ENCODE measurements at places on chromosomes 5 and 9.
A peak's percentile ranks its signal among the peaks of the same experiment; 100 is the strongest.

- DNase-seq, result no peak
Measured at GRCh38 chr5:133049726-133050048, 2.1 kb upstream of the HSPA4 start.

DNA sequence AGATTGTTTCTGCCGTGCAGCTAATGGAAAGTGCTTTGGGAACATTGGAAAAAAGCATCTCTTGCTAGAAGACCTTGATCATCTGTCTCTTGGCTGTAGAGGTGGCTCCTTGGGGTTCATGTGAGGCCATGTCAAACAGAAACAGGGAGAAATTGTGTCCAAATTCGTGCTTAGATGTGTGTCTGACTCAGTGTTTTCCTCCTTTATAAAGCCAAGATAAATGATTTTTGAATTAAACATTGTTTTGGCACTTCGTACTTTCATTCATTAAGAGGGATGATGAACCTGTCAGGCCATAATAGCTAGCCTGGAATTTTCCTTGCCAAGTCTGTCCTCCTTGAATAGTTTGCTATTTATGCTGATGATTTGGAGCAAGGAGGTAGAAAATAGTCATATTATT, 143.8 kb downstream of the FBXL7 start:
- no peak for DNase-seq

DNA sequence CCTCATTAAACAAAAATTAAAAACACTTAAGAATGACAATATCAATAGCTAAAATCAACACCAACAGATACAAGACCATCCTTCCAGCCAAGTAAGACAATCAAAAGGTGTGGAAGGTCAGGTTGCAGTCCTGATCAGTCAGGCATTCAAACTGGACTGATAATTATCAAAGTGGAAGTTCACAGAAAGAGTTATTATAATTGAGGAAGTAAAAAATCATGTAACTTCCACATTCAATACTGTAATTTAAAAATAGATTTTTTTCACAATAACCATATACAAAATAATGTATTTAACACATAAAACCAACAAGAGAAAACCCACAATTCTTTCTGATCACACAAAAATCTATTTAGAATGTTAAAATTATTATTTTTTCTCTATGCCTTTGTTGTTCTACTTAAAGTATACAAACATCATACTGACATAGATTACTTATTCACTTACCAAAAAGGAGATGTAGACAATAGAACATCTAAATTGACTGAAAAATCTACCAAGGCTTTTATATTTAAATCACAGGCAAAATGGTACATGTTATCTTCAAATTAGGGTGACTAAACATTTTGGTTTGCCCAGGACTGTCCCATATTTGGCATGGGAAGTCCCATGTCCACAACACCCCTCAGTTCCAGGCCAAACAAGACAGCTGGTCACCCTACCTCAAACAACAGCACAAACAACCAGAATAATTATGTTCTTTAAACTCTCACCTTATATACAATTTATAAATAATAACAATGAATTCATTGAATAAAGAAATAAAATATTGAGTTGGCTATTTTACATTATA, 142.5 kb upstream of the SLC24A2 start:
- DNase-seq, result no peak

DNA sequence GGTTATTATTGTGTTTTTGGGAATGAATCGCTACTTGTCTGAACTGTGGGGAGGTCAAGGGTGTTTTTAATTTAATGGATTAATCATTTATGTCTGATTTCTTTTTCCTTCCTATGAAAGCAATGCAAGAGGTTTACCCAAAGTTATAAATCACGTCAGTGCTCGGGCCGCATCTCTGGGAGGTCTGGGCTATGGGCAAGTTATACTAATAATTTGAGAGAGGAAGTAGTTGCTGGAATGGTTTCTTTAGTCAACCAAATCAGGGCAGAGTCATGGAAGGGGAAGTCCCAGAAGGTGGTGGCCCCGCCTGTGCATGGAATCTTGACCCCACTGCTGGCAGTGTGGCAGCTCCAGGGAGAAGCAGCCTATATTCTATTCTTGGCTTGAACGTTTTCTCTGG, 180.2 kb downstream of the HSPA4 start:
- DNase-seq, result no peak

DNA sequence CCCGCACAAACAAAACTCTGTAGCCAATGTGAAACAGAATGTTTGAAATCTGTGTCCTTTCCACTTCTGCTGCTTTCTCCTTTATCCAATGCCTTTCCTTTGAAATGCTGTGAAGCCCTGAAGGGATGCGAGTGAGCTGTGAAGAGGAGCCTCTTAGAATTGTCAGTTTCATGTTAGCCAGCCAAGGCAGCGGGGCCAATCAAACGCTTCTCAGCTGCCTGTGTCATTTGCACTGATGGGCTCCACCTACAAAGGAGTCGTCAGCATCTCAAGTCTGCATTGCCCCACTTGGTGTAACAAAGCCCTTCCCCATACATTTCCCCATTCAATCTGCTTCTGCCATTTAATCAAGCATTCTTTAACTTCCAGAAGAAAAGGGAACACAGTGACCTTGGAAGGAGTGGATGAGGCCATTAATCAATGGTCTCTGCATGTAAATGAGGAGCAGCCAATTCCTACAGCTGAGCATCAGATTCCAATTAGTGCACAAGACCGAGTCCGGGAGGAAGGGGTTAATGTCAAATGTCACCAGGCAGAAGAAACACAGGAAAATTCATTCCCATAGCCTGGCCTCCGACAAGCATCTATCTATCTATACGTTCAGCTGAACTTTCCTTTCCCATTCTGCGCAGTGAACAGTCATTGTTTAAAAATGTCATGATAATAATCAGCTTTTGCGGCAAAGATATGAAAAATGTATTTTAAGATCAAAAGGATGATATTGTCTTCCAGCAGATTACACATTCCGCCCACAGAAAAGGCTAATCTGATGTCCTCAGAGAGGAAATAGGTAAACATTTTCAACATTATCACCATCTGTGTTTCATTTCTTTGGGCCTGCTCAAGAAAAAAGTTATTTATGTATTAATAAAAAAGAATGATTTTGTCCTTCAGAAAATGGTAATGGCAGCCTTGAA, 154.6 kb downstream of the FSTL4 start:
- DNase-seq, result no peak

- DNase-seq, result peak; percentile 31
Measured at GRCh38 chr5:172769616-172770373, 1.2 kb downstream of the DUSP1 start.

GRCh38 chr9:95270790-95271189, 46.7 kb downstream of the FANCC start:
- no peak for DNase-seq

DNA sequence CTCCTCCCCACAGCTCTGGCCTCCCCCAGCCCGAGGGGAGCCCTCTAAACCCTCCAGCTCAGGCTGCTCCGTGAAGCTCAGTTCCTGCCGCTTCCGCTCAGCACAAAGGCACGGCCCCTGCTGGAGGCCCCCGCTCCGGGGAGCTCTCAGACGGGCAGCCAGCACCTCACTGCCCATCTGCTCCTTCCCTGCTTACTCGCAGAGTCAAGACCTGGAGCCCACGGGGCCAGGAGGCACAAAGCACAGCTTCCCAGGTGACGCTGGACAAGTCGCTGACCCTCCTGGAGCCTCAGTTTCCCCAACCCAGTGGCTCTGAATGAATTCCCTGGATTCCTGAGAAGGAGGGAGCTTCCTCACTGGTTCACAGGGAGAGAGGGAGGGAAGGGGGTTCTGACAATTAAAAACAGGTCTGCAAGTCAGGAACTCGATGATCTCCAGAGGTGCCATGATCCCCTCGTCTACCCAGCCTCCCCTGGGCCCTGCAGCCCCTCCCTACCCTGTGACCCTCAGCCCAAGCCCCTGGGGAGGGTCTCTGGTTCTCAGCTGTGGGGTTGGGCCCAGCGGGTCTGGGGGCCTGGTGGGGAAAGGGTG, 36.2 kb downstream of the VAV2 start:
- peak; percentile 59 for DNase-seq

DNA sequence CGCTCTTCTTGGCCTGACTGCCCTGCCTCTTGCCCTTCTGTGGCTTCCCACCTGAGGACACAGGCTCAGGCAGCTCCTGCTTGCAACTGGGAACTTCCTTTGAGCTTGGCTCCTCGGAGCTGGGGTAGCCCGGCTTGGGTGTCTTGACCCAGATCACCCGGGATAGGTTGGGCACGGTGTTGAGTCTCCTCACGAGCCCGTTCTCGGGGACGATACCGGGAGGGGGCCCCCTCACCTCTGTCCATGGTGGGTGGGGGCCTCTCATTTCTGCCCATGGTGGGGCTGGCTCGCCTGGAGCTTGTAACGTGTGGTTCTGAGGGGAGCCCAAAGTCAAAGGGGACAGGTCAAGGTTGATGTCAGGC, 7.8 kb upstream of the DDX41 start:
- DNase-seq, result no peak

DNA sequence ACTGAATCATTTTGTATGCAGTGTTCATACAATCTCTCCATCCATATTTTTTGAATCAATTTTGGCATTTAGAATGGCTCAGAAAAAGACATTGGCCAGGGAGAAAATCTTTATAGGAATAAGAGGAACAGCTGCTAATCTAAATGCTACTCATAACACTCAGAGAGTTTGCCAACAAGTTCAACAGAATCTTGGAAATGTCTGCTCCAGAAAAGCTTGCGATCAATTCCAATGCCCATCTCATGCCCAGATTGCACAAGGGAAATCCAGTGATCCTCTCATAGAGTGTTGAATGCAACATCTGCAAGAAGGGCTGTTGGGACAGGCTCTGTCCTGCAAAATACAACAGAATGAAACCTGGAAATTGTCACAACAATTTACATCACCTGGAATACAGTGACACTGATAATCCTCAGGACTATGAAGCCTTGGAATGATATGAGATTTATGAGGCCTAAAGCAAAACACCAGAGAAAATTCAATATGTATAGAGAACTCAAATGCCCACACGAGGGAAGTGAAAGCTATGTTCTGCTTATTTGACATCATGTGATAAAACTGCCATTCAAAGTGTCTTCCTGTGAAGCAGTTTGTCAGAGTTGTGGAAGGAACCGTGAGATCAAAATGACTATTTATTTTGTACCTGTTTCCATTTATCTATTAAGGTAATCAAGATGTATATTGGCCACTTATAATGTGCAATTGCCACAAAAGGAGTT, 190.1 kb downstream of the PARP8 start:
- DNase-seq, result no peak

DNA sequence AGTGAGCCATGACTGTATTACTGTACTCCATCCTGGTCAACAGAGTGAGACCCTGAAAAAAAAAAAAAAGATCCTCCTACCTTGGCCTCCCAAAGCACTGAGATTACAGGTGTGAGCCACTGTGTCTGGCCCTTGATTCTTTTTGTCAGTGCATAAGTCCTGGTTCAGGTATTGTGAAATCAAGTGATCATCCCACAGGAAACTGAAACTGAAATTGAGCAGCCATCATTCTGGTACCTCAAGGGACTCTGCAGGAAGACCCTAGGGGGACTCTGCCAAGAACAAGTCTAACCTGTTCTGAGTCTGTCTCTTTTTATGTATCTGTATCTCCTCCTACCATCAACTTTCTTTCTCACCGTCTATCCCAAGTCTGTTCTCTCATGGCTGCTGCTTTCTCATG, 1.9 kb upstream of the DCAF10 start:
- no peak for DNase-seq

GRCh38 chr5:112070022-112070421, 313.0 kb upstream of the NREP start:
- DNase-seq, result peak; percentile 36

- no peak for DNase-seq
Measured at GRCh38 chr9:108759399-108759798, 96.4 kb downstream of the ACTL7B start.

DNA sequence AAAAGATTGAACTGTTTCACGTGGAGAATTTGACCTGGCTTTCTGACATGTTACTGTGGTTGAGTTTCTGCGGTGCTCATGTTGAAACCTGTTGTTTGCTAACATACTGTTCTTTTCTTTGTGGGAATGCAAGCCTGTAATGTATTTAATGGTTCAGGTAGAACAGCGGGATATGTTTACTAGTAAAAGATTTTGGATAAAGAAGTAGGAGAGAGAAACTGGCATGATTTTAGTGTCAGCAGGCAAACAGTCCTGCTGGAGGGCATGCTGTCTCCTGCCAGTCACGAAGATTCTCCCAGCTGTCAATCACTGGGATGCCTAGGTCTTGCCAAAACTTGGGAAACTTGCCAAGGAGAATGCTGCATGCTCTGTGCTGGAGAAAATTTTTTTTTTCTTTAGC, 263.5 kb downstream of the TAF11L14 start:
- DNase-seq, result no peak

- DNase-seq, result peak; percentile 18
Measured at GRCh38 chr9:87080512-87081264, 133.4 kb upstream of the GAS1 start.

GRCh38 chr9:89609426-89610006, 4.7 kb downstream of the GADD45G start:
- DNase-seq, result no peak

- no peak for DNase-seq
Measured at GRCh38 chr5:17882760-17883488, 248.7 kb downstream of the TAF11L14 start.

DNA sequence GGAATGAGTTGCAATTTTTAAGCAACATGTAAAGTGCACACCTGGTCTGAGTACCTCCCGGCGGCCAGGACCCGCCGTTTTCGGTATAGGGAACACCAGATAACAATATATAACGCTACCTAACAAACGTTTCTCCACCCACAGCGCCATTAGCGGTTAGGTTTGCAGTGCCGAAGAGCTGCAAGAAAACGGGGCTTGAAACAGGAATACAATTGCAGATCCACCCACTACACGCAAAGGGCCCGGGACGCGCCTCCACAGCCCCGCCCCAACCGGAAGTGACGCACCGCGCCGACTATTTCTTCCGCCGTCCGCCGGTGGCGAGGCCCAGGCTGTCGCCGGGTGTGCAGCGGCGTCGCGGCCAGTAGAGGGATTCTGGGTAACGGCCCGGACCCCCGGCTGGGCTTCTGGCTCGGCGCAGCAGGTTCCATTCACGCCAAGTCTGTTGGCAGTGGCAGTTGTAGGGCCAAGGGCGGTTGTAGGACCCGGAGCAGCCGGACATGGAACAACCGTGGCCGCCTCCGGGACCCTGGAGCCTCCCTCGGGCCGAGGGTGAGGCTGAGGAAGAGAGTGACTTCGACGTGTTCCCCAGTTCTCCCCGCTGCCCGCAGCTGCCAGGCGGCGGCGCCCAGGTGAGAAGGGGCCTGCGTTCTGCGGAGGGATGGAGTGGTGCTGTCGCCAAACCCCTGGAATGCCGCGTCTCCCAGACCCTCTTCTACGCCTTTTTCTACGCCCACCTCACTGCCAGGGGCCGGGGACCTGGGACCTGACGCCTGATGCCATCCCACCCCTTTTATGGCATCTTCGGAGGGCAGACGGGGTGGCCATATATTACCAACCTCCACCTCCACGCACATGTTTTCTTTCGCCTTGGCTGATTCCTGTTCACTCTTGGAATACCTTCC, at the start of gene CDC37L1:
TSS of gene CDC37L1 (plus strand) at position 302 of the 905 bp plus-strand sequence. CDS start at position 501, 199 bp downstream.
- peak; percentile 97 for DNase-seq

GRCh38 chr9:21813575-21814473, 11.4 kb downstream of the MTAP start:
- peak; percentile 65 for DNase-seq

All from BE2C (cell line).